Fibroblast of lung (primary cell): ENCODE measurements at places on chromosomes 4 and X.

DNA sequence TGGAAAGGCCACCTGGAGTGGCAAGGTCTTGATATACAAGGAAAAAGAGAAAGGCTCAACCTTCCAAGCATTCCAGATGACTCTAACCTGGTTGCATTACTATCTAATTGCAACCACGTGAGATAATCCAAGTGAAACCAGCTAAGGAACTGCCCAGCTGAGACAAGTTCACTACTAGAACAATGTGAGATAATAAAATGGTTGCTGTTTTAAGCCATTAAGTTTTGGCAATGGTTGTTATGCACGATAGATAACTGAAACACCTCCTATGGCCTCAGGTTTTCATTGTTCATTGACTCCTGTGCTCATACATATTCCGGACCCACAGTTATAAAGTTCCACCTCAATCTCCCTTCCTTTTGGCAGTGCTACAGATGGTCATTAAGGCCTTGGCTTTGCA is 9.2 kb upstream of the CXorf66 start:
- DNase-seq = no peak

- peak; percentile 90 for DNase-seq
These were observed 106.7 kb upstream of the PRKX start for GRCh38 chrX:3820167-3820566.

- DNase-seq = no peak
These were observed 12.3 kb upstream of the REPS2 start for GRCh38 chrX:16934185-16934584.

DNA sequence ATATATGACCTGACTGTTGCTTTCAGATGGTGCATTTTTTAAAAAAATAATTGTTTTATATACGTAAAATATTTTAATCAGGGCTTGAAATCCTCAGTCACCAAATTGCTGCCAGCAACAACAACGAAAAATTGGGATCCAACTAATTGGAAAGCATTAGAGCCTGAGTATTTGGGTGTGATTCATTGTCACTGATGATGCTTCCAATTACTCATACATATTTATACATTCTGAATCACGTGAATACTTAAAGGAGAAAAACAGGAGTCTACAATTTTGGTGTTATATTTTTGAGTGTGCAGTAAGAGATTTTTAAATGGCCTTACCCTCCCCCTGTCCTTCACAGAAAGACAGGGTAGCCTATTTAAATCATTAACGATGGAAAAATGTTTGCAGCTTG is 765.6 kb upstream of the TENM3 start:
- DNase-seq = peak; percentile 17

GRCh38 chr4:23930750-23931488 is 41.1 kb upstream of the PPARGC1A start:
- DNase-seq = peak; percentile 63

GRCh38 chrX:85136409-85136808 is 107.2 kb downstream of the SATL1 start:
- DNase-seq = no peak

DNA sequence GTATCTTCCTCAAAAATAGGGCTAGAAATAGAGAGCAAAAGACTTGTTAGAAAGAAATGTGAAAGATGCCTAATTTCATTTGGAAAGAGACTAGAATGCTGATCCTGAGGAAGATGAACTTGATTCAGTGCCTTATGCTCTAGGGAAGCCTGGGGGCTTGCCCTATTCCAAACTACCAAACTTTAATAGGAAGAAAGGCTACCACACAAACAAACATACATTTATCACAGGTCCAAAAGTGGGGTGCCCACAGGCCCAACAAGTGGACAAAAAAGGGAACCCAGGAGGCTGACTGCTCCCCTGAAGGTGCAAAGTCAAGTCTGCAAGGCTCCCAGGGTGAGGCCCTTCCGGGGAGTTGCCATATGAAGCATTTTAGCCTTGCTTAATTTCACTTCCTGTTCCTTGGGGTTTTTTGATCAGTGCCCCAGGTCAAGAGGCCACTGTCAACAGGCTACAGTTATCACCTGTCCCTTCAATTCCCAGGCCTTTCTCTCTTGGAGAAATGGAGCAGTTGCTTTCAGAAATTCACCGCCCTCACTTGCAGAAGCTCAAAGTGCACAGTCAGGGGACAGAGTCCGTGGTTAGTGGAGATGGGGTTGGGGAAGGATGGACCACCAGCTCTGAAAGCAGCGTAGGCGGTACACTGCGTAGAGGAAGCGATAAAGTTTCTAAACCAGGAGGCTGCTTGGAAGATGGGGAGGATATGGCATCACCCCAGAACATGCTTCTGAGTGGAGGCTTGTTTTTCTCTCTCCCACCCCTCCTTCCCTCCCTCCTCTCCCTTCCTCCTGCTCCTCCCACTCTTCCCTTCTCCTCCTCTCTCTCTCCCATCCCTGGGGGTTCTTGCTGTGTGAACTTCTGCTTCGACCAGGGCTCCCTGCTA is 36.4 kb downstream of the TMEM154 start:
- no peak for DNase-seq

- no peak for DNase-seq
These were observed 4.9 kb downstream of the SMR3A start for GRCh38 chr4:70365479-70365878.

DNA sequence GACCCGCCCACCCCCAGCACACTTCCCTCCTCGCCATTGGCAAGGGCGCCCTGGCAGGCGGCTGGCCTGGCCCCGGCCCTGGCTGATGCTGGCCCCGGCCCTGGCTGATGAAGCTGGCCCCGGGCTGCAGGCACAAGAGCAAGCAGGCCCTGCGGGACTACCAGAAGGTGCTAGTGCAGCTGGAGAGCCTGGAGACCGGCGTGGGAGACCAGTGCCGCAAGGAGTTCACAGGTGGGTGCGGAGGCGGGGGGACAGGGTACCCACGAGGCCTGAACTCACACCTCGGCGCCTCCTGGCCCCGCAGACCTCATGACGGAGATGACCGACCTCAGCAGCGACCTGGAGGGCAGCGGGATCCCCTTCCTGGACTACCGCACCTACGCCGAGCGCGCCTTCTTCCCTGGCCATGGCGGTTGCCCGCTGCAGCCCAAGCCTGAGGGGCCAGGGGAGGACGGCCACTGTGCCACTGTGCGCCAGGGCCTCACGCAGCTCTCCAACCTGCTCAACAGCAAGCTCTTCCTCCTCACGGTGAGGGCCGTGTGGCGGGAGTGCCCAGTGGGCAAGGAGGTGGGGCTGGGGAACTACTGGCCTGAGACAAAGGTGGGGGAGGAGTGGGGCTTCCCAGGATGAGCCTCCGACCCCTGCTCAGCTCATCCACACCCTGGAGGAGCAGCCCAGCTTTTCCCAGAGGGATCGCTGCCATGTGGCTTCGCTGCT is 6.1 kb upstream of the SRPK3 start:
- no peak for DNase-seq

DNA sequence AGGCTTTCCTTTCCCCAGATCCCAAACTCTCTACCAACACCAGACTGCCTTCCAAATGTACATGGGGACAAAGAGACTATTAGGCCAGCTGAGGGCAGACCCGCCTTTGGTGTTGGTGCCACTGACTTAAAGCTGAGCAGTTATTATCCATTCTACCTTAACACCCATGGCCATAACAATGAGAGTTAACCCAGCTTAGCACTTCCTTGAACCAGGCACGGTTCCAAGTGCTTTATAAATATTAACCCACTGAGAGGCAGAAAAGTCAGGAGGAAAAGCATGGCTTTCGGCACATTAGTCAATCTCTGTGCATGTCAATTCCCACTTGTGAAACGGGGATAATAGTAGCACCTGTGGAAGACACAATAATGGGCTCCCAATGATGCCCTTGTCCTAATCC is 243.1 kb upstream of the ANXA3 start:
- DNase-seq = no peak

GRCh38 chr4:105470766-105471165 is 3.1 kb downstream of the PPA2 start:
- DNase-seq = no peak

DNA sequence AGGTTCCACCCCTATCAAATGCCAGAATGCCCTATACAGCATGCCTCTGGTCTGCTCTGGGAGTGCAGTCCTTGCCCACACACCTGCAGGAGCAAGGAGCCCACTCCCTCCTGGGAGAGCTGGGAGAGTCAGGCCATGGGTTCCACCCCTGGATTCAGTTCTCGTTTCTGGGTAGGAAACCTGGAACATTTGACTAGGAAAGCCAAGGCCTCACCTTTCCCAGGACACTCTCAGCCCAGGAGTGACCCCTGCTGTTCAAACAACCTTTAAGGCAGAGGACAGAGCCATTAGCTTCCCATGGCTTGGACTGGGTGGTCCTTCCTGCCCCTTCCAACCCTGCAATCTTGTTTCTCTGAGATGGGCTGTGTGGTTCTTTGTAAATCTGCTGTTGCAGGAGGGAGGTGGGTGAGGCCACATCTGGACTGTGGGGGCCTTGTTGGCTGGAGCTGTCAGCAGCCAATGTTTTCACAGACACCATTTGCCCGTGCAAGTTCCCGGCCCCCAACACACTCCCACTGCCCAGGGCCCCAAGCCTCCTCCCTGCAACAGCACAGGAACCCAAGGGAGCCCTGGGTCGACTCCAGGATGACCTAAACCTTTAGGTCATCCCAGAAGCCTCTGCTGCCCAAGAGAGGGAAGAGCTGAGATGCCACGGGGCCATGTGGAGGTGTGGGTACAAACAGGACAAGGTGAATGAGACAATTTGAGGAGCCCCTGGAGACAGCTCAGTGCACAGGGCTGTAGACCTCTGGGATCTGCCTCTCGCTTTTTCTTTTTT is 104.4 kb downstream of the PJA1 start:
- DNase-seq = peak; percentile 58

DNA sequence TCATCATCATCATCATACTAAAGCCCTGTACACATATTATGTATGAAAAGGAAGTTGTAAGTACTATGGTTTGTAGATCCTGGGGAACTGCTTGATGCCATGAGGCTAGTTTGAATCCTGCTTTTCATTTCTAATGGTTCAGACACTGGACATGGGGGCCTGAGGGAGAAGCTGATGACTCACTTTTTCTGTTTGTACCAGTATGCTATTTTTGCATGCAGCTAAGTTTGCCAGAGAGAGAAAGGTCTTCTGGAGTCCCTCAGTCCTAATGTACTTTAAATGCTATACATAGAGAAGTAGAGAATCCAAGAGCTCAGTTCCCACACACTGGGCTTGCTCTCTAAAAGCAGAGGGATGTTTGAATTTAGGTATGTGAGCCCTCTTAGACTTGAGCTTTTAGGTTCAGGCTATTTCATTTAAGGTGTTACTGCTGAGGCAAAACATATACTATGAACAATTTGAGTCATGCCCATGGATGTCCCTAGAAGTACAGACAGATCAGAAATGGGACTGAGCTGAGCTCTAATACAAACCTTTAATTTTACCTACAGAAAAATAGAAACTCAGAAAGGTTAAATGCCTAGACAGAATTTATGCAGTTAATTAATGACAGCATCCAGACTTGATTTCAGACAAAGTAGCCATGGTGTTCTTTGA is 17.6 kb upstream of the HS3ST1 start:
- DNase-seq = peak; percentile 56

- DNase-seq = peak; percentile 45
These were observed 22.4 kb downstream of the RBM47 start for GRCh38 chr4:40607221-40607620.

DNA sequence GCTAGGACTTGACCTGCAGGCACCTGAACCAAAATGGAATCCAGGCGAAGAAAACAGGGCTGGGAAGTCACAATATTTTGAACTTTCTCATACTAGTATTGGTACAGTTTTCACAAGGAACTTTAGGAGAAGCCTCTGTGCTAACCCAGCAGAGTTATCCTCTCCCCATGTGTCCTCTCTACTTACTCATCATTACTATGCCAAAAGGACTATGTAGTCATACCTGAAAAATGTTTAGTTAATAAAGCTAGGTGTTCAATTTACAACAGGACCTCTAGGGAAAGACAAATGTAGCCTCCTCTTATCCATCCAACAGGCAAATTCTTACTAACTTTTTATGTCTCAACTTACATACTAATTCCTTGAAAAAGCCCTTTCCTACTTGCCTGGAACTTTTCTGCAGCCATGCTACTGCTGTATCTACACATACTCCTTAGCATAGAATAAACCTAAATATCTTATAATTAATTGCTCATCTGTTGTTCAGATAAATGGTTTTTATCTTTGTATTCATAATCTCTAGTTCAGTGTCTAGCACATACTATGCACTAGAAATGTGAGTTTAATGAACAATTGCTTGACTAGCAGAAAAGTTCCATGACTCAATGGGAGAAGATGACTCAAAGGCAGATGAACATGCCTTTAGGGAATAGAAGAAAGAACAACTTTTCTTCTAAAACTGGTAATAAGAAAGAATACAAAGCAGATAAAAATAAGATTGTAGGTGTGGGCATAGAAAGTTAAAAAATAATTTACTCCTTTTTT is 215.5 kb upstream of the VEGFC start:
- DNase-seq = peak; percentile 25

- DNase-seq = no peak
These were observed 26.7 kb upstream of the PLAC1 start for GRCh38 chrX:134684956-134685355.

GRCh38 chr4:25299476-25300203 is 12.9 kb upstream of the ZCCHC4 start:
- no peak for DNase-seq

DNA sequence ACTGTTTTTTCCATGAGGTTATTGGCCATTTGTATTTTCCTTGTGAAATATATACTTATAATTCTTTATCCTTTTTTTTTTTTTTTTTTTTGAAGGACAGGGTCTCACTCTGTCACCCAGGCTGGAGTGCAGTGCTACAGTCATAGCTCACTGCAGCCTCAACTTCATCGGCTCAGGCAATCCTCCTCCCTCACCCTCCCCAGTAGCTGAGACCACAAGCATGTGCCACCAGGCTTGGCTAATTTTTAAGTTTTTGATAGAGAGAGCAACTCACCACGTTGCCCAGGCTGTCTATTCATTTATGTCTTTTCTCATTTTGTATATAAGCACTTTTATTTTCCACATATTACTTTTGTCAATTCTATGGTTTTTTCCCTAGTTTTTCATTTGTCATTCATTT is 16.8 kb downstream of the RBPJ start:
- no peak for DNase-seq

DNA sequence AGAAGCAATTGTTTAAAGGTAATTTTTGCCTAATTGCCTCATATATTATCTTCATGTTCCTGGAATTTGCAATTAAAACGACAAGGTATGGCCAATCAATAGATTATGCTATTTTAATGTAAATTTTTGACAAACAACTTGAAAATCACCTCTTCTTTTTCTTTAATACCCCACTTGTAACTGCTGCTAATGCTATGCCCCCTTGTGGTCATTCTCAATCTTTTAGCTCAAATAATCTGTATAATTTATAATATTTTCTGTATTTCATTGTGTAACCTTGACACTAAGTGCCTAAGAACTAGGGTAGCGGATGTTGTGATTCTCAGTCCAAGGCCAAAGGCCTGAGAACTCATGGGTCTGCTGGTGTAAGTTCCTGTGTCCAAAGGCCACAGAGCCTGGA is 831.7 kb upstream of the POU3F4 start:
- DNase-seq = peak; percentile 9

DNA sequence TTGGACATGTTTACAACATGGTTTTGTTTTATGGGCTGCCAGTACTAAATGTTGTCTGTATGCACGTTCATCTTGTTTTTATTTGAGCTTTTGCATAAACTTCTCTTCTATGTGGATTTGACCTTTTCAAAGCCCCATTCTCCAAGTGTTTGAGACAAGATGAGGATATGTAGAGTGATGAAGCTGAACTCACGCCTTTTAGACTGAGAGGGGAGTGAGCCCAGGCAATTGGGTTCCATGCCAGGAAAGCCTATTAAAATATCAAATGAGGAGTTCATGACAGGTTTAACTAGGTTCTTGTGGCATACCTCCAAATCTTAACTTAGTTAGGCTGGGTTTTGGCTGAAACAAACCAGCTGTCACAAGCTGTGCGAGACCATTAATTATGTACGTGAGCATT is 170.4 kb upstream of the LDB2 start:
- peak; percentile 87 for DNase-seq

- DNase-seq = peak; percentile 33
These were observed 88.1 kb downstream of the CAMK2D start for GRCh38 chr4:113673450-113673849.
